Renal cortex interstitium (tissue), 15 donors: ENCODE measurements at places on chromosomes 16 and 17.

GRCh38 chr17:71180801-71181385, 939.9 kb upstream of the SOX9 start:
- DNase-seq = peak; percentile 46

DNA sequence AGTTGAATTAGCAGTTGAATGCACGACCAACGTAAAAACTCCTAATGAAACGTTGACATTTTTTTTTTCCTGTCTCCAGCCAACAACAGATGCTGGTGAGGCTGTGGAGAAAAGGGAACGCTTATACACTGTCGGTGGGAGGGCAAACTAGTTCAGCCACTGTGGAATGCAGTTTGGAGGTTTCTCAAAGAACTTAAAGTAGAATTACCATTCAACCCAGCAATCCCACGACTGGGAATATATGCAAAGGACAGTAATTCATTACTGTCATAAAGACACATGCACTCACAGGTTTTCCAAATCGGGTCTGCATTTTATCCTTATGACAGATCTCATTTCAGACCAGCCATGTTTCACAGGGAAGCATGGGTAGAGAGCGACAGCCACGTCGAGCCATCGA, 3.5 kb upstream of the WFDC1 start:
- no peak for DNase-seq

GRCh38 chr16:72162105-72162692, 9.8 kb downstream of the PMFBP1 start:
- no peak for DNase-seq

DNA sequence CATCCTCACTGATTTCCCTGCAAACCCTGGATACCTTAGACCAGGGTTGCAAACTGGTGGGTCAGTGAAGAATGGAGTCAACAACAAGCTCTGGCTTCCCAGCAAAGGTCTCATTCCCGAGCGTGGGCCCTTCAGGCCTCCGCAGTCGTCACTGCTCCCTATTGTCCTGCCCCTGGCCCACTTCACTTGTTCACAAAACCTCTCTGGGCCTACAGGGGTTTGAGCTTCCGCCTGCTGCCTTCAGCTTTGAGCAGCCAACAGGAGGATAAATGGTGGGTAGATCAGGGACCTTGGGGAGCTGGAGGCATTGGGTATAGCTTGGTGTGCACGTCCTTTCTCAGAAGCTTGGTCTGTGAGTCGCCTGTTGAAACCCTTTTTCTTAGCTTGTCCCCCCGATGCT, 148.8 kb downstream of the KATNIP start:
- no peak for DNase-seq

GRCh38 chr17:39629494-39629880, 2.7 kb downstream of the PPP1R1B start:
- DNase-seq = no peak

DNA sequence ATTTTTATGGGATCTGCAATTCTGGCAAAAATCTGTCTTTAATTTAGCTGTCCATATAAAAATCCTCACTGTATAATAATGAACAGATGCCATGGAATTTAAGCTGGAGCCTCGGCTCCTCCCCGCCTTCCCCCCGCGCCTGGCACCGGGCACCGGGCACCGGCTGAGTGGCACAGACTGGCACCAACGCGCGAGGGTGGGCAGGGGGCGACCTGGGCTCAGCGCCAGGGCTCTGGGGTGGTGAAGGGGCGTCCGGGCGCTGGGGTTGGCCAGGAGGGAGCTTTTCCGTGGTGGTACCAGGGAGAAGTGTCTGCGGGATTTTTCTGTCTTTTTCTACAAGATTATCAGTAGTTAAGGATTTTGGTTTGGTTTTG, 9.1 kb downstream of the NEUROD2 start:
- no peak for DNase-seq

- DNase-seq = no peak
Measured at GRCh38 chr16:87015021-87015420, 302.2 kb downstream of the C16orf95 start.
